Right lobe of liver (tissue), 6 donors: ENCODE measurements at places on chromosomes 1 and 21.

- H3K27ac ChIP-seq: no peak overlapping the region
- H3K27me3 ChIP-seq: no peaks in the 10 kb centered on the region
- H3K4me3 ChIP-seq: no peak overlapping the region
- H3K4me1 ChIP-seq: no peaks in the 10 kb centered on the region
These were observed 37.3 kb upstream of the IL10 start for GRCh38 chr1:206809504-206810084.

DNA sequence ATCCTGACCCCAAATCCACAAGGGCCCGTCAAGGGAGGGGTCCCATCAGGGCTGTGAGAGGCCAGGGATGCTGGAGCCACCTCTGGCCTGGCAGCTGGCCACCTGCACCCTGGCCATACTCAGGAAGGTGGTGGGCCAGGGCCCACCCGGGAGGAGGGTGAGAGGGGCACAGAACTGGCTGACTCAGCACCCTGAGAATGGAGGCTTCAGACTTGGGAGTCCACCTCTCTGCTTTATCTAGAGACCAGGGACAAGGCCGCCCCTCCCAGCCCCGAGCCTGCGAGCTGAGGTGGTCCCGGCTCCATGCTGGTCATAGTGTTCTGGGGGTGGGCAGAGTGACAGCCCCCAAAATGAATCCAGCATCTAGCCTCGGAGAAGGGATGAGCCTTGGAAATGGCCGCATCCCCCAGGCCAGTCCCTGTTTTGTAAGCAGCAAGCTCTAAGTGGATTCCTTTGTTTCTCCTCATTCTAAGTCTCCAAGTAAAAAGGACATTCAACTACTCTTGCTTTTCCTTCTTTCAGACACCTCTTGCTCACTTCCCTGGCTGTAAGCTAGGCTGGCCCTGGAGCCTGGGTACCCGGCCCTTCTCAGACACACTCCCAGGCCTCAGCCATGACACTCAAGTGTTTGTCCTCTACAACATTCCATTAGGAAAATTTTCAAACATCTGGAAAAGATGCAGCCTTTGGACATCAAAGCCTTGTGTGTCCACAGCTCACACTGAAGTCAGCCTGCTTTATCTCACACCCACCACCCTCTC, 12.3 kb downstream of the WNT3A start:
- no peaks in the 10 kb centered on the region for H3K4me1 ChIP-seq
- H3K27me3 ChIP-seq: no peaks in the 10 kb centered on the region
- no peaks in the 10 kb centered on the region for H3K36me3 ChIP-seq

GRCh38 chr1:225882694-225883615, 775 bp upstream of the TMEM63A start:
- H3K4me1 ChIP-seq: peaks cover 49% of the 10 kb centered on the region
- peak overlapping the region; percentile 98 for H3K4me3 ChIP-seq
- peak; percentile 83 for DNase-seq
- H3K36me3 ChIP-seq: no peaks in the 10 kb centered on the region
- peak overlapping the region; percentile 98 for H3K27ac ChIP-seq

DNA sequence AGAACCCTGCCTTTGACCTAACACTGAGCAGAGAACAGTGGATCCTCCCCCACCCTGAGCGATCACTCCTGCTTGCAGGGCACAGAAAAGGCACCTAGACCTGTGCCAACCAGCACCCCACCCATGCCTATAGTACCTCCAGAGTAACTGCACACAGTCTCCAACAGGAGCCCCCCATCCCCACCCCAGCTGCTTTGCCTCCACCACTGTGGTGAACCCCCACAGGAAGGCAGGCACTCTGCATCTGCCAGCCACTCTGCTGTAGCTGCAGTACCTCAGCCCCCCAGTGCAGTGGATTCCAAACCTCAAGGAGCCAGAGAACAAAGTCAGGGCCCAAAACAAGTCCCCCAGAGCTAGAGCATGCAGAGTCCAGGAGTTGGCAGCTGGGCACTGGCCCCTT, 10.7 kb downstream of the SPATC1L start:
- DNase-seq: no peak
- no peak overlapping the region for H3K4me3 ChIP-seq
- H3K27me3 ChIP-seq: no peaks in the 10 kb centered on the region
- no peaks in the 10 kb centered on the region for H3K4me1 ChIP-seq

DNA sequence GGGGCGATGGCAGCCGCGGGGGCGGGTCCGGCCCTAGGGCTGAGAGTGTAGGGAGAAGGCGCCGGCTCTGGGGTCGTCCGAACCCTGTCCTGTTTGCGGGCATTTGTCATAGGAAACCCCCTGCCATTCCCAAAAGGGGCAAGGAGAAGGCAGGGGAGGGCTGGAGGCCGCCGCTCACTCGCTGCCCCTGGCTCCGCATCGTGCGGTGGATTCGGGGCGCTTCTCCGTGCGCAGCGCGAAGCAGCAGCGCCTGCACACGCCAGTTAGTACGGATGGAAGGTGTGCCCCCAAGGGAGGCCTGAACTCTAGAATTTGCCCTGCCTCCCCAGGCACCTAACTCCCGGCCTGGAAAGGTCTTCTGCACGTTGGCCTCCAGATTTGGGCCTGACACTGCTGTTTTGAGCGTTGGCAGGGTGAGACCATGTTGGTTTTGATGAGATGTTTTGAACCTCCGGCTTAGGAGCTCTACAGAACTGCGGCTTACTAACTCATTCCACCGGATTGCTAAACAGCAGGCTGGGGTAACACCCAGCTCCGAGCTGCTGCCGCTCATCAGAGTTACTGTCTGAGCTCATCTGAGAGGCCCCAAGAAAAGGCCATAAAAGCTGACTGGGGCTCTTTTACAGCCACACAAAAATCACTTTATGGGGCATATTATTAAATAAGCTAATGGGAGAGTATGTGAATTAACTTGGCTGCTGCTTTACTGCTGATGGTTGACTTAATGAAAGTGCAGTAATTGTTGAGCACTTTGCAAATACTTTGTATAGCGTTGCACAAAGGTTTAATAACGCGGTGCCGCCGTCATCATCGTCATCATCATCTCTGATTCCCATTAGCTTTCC, 987 bp downstream of the GPR137B start:
- H3K36me3 ChIP-seq: no peaks in the 10 kb centered on the region
- no peak for DNase-seq
- peak overlapping the region; percentile 65 for H3K4me3 ChIP-seq

DNA sequence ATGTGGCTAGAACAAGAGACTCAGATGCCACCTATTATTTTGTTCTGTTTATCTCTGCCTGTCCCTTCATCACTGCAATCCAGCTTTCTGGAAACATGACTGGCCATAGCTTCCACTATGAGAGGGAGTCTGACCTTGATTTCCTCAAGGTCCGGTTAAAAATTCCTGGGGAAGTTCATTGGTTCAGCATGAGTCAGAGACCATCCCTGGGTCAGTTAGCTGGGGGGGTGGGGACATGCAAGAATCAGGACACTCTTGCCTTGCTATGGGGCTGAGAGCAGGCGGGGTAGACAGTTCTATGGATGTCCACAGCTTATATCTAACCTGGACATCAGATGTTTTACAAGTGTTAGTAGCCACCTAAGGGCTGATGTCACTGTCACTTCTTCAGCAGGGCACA, 81.1 kb downstream of the TENT5C start:
- H3K4me3 ChIP-seq: no peak overlapping the region
- H3K4me1 ChIP-seq: no peaks in the 10 kb centered on the region
- no peaks in the 10 kb centered on the region for H3K36me3 ChIP-seq
- DNase-seq: no peak

DNA sequence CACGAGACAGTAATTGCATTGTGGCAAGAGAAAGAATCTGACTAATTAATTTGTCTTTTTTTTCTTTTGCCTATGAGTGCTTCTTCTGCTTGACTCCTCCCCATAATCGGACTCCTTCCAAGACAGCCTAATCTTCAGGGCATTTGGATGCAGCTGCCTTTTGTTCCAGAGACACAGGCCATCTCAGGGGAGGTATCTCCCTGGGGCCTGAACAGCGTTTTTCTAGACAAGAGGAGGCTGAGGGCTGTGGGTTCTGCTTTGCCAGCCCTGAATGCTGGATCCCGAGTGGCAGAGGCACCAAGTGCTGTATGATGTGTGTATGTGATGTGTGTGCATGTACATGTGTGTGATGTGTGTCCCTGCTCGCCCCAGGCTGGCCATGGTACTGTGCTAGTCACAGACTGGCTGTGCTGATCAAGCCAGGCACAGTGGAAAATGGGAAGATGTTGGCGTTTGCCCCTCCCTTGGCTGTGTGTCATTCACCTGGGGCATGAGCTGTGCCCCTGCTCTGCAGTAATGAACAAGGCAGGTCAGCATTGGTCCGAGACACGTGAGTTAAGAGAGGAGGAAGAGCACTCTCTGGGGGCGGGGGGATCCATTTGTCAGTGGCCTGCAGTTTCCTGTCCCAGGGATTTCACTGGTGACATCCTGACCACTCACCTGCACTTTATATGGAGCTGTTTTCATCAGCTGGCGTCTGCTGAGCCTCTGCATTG, 77.2 kb downstream of the ADARB1 start:
- H3K27ac ChIP-seq: no peak overlapping the region
- H3K27me3 ChIP-seq: no peaks in the 10 kb centered on the region
- H3K4me3 ChIP-seq: no peak overlapping the region
